HuH-7.5 (cell line): ENCODE measurements at places on chromosomes 13 and 19.

DNA sequence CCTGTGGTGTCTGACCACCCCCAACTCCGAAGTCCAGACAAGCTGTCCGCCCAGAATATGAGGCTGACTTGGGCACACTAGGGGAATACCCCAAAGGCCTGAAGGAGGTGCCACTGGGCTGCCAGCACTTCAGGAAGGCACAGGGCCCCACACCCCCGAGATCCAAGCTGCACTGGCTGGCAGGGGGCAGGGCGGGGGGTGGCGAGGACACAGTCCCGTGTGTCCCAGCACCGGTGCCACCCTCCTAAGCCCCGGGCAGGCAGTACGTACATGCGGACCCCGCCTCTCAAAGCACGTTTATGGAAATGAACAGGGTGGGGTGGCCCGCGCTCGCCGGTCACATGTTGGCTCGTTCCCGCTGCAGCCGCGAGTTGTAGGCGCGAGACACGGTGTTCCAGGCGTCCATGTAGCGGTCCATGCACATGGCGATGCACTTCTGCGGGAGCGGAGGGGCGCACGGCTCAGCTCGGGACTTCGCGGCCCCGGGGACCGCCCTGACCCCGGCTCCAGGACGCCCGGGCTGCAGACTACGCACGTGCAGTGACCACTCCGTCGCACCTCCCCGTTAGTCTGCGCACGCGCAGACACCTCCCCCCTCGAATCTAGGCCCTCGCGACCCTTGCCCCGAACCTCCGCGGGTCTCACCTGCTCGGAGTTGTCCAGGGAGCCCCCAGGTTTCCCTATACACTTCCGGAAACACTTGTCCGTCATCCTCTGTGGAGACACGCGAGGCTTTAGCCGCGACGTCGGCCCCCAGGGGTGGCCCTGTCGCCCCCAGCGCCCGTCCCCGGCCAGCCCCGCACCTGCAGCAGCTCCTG lies 566 bp downstream of the TIMM13 start:
- DNase-seq: peak; percentile 97

- DNase-seq: no peak
Observed at GRCh38 chr13:85223883-85224656, 575.1 kb downstream of the SLITRK6 start.

DNA sequence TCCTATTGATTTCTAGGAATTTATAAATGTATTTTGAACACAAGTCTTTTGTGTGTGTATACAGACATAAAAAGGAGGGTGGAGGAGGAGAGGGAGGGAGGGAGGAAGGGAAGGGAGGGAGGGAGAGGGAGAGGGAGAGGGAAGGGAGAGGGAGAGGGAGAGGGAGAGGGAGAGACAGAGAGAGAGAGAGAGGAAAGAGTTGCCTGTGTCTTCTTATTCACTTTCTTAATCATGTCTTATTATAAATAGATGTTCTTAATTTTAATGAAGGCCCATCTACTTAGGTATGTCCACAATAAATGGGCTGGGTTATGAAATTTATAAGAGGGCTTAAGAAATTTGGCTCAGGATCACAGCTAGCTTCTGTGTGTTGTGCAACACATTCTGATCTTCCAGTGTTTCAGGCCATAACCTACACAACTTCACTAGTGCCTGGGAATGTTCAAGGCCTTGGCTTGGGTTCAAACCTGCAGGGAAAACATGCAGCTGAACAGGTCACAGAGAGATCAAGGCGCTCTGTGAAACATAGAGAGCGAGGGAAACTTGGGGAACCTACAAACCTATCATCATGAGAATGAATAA lies 39.3 kb downstream of the ZNF45 start:
- no peak for DNase-seq

GRCh38 chr19:41226053-41226873 lies 7.2 kb downstream of the AXL start:
- DNase-seq: no peak

- no peak for DNase-seq
Observed at GRCh38 chr13:31631746-31632145, 107.6 kb upstream of the RXFP2 start.

DNA sequence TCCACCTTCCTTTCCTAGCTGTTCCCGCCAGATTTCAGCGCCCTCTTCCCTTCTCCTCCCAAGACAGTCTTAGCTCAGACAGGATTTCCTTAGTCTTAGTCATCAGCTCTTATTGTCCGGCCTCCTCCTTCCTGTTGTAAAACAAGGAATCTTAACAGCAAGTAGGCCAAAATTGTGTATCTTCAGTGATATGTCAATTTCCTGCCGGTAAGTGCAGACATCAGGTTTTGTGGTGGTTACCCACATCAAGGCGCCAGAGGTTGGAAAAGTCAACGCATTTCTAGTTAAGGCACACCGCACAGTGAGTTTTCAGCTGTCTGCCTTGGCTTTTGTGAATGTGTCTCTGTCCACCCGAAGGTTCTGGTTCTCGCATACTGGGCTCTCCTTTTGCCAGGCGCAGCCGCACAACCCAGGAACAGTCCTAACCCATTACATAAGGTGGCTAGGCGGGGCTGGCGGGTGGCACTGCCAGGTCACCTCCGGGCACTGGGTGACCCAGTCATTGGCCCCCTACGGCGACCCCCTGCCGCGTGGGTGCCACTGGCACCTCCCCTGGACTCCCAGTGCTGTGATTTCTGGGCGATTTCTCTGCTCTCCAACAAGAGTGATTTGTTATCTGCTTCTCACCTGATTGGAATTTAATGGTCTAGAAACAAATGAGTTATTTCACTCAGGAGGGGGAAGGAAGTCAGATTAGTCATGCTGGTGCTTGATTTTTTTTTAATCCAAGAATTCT lies 12.9 kb downstream of the COL4A2 start:
- no peak for DNase-seq

DNA sequence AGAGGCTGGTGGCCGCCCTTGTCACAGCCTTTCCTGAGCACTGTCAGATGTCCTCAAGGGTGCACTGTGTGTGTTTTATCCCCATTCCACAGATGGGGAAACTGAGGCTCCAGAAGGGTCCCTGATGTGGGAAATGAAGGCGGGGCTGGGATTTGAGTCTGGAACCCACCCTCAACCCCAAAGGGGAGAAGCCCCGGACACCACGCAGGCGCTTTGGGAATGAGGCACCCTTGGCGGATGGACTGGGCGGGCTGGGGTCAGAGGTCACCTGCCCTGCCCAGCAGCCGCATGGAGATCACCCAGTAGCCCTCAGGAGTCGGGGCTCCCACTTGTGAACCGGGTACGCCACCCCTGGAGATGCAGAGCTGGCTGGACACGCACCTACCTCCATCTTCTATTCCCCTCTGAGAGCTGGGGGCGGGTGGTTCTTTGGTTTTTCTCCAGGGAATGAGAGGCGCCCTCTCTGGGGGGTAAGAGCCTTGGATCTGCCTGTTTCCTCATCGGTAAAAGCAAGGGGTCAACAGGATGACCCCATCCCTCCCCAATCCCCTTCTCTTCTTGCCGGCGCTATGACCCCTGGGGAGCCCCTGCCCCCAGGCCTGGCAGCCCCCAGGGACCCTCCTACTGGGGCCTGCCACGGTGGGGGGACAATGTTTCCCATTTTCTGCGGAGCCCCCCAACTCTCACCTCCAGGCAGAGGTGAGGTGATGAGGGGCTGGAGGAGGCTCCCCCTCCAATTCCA lies 8.3 kb upstream of the ONECUT3 start:
- no peak for DNase-seq
